ENCODE measurements at places on chromosomes 11 and 22. TPM values are rescaled to one million over a fixed set of nuclear protein-coding genes. Genes with fewer than 3 reads are reported as not detected.

RAG2 gene
- total RNA-seq = not detected

FOXR1 gene
- not detected for total RNA-seq

CARNS1 gene
- total RNA-seq = 2.7 TPM

BAIAP2L2 gene
- 0.29 TPM for total RNA-seq

TSGA10IP gene
- total RNA-seq = not detected

PHOX2A gene
- not detected for total RNA-seq

- H3K36me3 ChIP-seq = no peaks in the 10 kb centered on the region
- no peak overlapping the region for H3K27ac ChIP-seq
- no peaks in the 10 kb centered on the region for H3K27me3 ChIP-seq
- H3K4me3 ChIP-seq = no peak overlapping the region
Measured at GRCh38 chr11:30364837-30365482, 42.1 kb downstream of the ARL14EP start.

DNA sequence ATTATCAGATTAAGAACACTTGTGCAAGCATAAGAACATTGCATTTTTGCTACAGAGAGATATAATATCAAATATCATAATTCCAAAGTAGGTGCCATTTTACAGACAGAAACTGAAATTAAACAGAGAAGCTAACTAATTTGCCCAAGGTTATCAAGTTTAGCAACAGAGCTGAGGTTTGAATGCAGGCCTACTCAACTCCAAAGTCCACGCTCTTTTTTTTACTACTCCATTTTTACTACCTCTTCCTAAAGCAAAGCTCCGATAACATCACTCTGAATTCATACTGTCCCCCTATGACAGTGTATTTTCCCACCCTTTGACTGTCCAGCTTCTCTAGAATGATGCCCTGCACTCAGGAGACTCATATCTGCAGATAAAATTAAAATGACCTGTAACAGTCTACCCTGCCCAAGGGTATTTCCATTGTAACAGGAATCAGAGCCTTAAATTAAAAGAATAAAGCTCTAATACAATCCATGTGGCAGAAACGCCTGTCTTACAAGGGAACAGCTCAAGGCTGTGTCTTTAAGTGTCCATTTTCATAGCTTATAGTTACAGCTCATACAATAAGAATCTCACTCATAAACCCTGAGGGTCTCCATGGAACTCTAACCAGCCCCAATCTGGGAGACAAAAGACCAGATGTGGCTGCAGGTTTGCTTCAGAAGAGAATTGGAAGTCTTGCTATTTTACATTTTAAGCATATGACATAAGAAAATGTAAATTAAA is 36.8 kb downstream of the ALG9 start:
- no peak overlapping the region for H3K27ac ChIP-seq
- H3K27me3 ChIP-seq = no peaks in the 10 kb centered on the region
- no peak for DNase-seq
- peaks cover 19% of the 10 kb centered on the region for H3K4me1 ChIP-seq

GRCh38 chr22:20203552-20204201 is 52.8 kb upstream of the CCDC188 start:
- H3K27me3 ChIP-seq = no peaks in the 10 kb centered on the region
- H3K4me3 ChIP-seq = no peak overlapping the region
- peak; percentile 75 for DNase-seq

DNA sequence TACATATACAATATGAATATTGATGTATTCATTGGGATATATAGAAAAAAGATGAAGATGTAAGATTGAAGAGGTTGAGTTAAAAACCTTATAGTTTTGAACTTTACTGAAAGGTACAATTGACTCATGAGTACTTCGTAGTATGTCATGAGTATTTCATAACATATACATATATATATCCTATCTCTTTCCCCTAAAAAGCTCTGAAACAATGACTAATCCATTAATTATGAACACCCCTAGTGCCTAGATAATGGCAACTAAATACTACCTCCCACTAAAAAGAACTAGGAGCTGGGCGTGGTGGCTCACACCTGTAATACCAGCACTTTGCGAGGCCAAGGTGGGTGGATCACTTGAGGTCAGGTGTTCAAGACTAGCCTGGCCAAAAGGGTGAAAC is 31.5 kb downstream of the SLC35F2 start:
- no peak overlapping the region for H3K4me3 ChIP-seq
- H3K27ac ChIP-seq = no peak overlapping the region
- DNase-seq = no peak
- no peaks in the 10 kb centered on the region for H3K27me3 ChIP-seq
- no peaks in the 10 kb centered on the region for H3K4me1 ChIP-seq

- peak overlapping the region; percentile 47 for H3K4me3 ChIP-seq
- DNase-seq = no peak
- H3K27me3 ChIP-seq = no peaks in the 10 kb centered on the region
- no peaks in the 10 kb centered on the region for H3K36me3 ChIP-seq
- no peak overlapping the region for H3K27ac ChIP-seq
- peaks cover 25% of the 10 kb centered on the region for H3K4me1 ChIP-seq
Measured at GRCh38 chr11:130159139-130159538, 443 bp upstream of the ST14 start.

- H3K27me3 ChIP-seq = no peaks in the 10 kb centered on the region
- DNase-seq = peak; percentile 88
- H3K4me1 ChIP-seq = peaks cover 32% of the 10 kb centered on the region
Measured at GRCh38 chr11:34654483-34655334, 33.8 kb downstream of the EHF start.

DNA sequence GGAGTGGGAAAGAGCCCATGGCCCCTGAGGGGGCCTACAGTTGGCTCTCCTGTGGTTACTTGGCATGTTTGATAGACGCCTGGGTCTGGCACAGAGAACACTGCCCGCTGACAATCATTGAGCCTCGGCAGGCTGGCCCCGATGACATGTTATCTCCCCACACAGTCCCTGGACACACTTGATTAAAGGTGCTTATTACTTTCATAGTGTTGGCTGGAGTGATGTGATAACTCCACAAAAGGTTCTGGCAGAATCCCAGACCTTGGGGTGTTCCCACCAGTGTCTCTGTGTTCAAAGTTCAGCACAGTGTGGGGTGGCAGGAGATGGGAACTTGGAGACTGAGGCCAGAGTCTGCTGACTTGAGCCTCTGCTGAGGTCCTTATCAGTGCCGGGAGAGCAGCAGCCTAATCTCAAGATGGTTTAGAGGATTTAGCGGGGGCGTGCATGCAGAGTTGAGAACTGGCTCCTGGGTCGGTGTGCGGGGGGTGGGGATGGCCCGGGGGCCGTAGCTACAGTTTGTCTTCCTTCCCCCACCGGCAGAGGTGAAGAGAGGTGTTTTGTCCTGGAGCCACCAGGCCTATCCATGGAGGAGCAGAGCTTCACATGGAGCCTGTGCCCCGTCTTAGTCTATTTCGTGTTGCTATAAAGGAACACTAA is 22.5 kb downstream of the PARVB start:
- H3K4me1 ChIP-seq = no peaks in the 10 kb centered on the region
- no peaks in the 10 kb centered on the region for H3K36me3 ChIP-seq
- no peak for DNase-seq
- no peaks in the 10 kb centered on the region for H3K27me3 ChIP-seq
- no peak overlapping the region for H3K4me3 ChIP-seq

- H3K4me3 ChIP-seq = peak overlapping the region; percentile 23
- DNase-seq = peak; percentile 70
- no peaks in the 10 kb centered on the region for H3K27me3 ChIP-seq
- peaks cover 16% of the 10 kb centered on the region for H3K4me1 ChIP-seq
- peak overlapping the region; percentile 90 for H3K27ac ChIP-seq
Measured at GRCh38 chr22:23305922-23306374, 125.6 kb downstream of the BCR start.

GRCh38 chr11:4459500-4459899 is 10.4 kb downstream of the OR52K2 start:
- H3K4me3 ChIP-seq = no peak overlapping the region
- H3K4me1 ChIP-seq = no peaks in the 10 kb centered on the region
- no peak for DNase-seq
- no peaks in the 10 kb centered on the region for H3K36me3 ChIP-seq
- H3K27ac ChIP-seq = no peak overlapping the region
- no peaks in the 10 kb centered on the region for H3K27me3 ChIP-seq

DNA sequence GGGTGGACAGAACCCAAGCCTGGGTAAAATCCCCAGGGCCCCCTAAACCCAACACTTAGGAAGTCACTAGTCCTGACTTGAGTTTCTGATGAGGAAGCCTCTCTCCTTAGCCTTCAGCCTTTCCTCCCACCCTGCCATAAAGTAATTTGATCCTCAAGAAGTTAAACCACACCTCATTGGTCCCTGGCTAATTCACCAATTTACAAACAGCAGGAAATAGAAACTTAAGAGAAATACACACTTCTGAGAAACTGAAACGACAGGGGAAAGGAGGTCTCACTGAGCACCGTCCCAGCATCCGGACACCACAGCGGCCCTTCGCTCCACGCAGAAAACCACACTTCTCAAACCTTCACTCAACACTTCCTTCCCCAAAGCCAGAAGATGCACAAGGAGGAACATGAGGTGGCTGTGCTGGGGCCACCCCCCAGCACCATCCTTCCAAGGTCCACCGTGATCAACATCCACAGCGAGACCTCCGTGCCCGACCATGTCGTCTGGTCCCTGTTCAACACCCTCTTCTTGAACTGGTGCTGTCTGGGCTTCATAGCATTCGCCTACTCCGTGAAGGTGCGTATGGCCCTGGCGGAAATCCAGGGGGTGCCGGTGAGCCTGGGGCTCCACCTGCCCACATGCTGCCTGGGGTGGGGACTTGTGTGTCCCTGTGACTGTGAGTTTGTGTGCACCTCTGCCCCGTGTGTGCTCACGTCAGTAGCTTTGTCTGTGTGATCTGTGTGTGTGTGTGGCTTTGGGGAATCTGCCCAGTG is at the start of gene IFITM1:
Gene IFITM1 (plus strand): TSS at position 254 of the 767 bp plus-strand sequence. CDS start 131 bp downstream, at position 385.
- no peaks in the 10 kb centered on the region for H3K36me3 ChIP-seq
- peak; percentile 73 for DNase-seq
- H3K4me3 ChIP-seq = peak within 1 kb of the TSS; percentile 62
- H3K4me1 ChIP-seq = peaks cover 36% of the 10 kb centered on the region
- H3K27ac ChIP-seq = peak within 1 kb of the TSS; percentile 89

GRCh38 chr11:6357222-6357621 is 33.1 kb upstream of the SMPD1 start:
- H3K4me3 ChIP-seq = no peak overlapping the region
- no peaks in the 10 kb centered on the region for H3K27me3 ChIP-seq
- no peak for DNase-seq
- no peaks in the 10 kb centered on the region for H3K36me3 ChIP-seq

DNA sequence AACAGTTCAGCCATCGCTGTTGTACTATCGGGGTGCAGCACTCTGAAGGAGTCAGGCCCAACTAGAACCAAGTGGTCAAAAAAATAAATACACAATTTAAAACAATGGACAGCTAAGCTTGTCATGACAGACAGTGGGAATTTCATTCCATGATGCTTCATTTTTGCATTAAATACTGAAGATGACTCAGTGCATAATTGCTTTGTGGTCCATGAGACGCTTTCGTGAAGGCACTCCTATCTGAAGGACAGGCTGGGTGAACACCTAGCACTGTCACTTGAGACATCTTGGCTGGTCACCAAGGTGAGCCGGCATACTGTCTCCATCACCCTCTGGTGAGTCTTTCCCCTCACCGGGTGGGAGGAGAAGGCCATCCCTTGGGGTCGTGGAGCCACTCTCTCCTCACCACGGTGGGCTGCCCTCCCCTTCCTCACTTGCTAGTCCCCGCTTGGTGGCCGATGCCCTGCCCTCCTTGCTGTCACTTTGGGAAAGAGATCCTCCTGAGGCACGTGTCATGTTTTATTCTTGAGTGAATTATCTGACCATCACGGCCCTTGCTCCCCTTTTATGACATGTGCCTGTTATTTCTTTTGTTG is 4.9 kb upstream of the TESMIN start:
- H3K4me1 ChIP-seq = peaks cover 5% of the 10 kb centered on the region
- DNase-seq = no peak
- no peak overlapping the region for H3K27ac ChIP-seq
- H3K27me3 ChIP-seq = no peaks in the 10 kb centered on the region
- H3K36me3 ChIP-seq = peaks cover 53% of the 10 kb centered on the region

- no peak overlapping the region for H3K27ac ChIP-seq
- no peaks in the 10 kb centered on the region for H3K4me1 ChIP-seq
- H3K36me3 ChIP-seq = no peaks in the 10 kb centered on the region
- H3K4me3 ChIP-seq = no peak overlapping the region
- no peaks in the 10 kb centered on the region for H3K27me3 ChIP-seq
Measured at GRCh38 chr22:37985751-37986281, 1.5 kb upstream of the SOX10 start.

DNA sequence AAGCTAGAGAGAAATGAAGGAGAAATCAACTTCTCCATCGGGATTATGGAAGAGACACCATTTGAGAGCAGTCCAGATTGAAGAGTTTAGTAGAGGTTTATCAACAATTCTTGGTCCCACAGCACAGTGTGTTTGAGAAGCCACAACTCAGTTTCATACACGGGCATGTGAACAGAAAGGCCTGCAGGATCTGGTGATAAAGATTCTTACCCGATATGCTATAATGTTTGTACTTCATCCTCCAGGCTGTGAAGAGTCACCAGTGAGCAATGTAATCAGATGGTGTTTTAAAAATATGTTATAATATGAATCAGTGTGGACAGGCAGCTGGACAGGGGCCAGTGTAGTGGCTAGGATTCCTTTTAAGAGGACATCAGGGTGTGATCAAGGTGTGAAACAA is 29.7 kb upstream of the VWA5A start:
- H3K27ac ChIP-seq = no peak overlapping the region
- no peak overlapping the region for H3K4me3 ChIP-seq
- DNase-seq = no peak
- H3K4me1 ChIP-seq = no peaks in the 10 kb centered on the region
- H3K36me3 ChIP-seq = no peaks in the 10 kb centered on the region

DNA sequence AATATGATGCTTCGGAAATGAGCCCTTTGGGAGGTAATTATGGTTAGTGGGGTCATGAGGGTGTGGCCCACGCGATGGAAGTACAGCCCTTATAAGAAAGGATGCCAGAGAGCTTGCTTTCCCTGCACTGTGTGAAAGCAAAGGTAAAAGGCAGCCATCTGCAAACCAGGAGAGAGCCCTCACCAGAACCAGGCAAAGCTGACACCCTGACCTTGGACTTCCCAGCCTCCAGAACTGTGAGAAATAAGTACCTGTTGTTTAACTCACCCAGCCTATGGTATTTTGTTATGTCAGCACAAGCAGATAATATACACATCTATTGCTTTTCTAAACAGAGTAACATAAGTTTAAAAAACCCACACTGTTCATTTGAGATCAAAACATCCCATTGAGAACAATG is 50.7 kb downstream of the SYN3 start:
- H3K27me3 ChIP-seq = no peaks in the 10 kb centered on the region
- no peak overlapping the region for H3K27ac ChIP-seq
- H3K36me3 ChIP-seq = no peaks in the 10 kb centered on the region
- H3K4me1 ChIP-seq = no peaks in the 10 kb centered on the region
- DNase-seq = no peak
- H3K4me3 ChIP-seq = no peak overlapping the region

DNA sequence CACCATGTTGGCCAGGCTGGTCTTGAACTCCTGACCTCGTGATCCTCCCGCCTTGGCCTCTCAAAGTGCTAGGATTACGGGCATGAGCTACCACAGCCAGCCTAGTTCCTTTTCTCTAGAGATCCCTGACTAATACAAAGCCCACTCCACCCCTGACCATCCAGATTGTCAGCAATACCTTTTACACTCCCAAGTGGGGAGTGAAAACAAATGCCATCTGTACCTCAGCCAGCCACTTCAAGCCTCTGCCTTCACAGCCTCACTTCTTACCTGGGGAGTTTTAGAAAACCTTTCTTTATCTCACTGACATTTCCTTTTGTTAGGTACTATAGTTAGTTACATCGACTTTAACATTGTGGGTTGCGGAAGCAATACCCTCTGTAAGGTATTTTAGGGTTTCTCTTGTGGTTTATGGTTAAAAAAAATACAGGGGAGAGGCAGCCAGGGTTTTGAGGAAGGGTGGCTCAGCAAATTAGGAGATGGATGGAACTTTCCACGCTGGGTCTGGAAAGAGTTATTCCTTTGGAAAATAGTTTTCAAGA is 8.9 kb downstream of the TOM1 start:
- H3K36me3 ChIP-seq = peaks cover 12% of the 10 kb centered on the region
- no peak overlapping the region for H3K4me3 ChIP-seq
- H3K4me1 ChIP-seq = peaks cover 48% of the 10 kb centered on the region
- DNase-seq = peak; percentile 23
- no peaks in the 10 kb centered on the region for H3K27me3 ChIP-seq
